ENCODE measurements at places on chromosomes 3 and 15.

DNA sequence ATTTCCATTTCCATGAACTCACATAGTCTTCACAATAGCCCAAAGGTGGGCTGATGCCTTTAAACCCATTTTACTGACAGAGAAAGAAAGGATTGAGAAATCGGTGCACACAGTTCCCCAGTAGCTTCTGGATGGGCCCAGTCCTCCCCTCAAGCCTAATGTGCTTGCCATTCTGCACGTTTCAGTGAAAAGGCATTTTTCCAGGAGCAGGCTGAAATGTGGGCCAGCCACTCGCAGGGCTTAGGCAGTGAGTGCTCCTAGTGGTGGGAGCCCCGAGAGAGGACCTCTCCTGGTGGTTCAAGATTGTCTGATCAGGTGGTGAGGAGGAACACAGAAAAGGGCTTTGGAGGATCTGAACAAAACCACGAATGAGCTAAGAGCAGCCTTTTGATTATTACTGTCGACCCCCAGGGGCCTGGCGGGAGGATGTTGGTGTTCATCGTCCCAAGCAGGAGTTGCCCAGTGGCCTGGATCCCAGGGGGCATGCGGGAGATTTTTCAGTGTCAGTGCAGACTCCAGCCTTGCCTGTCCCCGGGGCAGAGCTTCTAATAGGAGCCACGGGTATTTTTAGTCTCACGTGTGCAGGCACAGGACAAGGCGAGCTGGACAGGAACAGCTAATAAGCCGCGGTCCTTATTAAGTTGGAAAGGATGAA is 8.7 kb upstream of the KY start:
- DNase-seq: no peak

- DNase-seq: peak; percentile 19
Observed at GRCh38 chr15:33021806-33022389, 172.6 kb downstream of the FMN1 start.

GRCh38 chr3:149603126-149604074 is 54.4 kb downstream of the WWTR1 start:
- DNase-seq: peak; percentile 51

DNA sequence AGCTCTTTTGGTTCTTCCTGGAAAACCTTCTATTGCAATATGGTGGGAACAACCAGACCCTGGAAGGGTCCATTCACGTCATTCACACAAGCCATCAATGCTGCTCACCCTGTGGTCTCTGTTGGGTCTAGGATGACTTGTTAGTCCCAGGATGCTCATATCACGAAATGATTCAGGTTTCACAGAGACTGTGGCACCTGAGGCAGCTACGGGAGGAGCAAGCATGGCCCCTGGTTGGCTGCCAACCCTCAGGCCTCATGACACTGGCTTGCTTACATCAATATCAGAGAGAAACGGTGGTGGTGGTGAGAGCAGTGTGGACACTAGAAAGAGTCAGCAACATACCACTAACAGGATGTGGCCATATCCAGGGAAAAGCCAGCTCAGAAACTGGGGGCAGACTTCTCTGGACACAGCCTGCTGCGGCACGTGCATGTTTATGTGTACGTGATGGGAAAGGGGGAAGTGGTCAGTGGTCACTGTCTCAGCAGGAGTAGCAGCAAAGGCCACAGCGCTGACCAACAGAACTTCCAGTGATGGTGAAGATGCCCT is 208.9 kb upstream of the ST8SIA2 start:
- no peak for DNase-seq

GRCh38 chr3:140288595-140288994 is 353.6 kb downstream of the CLSTN2 start:
- no peak for DNase-seq

DNA sequence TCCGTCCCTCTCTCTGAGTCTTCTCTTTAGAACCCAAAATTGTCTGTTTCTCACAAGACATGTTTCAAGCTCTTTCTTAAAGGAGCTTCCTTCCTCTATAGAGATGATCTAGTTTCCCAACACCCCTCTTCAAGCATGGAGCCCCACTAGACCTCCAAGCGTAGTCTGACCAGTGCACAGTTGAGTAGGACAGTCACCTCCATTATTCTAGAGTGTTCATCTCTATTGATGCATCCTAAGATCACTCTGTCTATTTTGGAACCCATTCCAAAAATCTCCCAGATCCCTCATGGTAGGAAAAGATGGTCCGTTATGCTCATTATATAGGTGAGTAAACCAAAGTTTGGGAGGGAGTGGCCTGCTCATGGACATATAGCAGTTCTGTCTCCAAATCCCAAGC is 4.1 kb upstream of the CAV3 start:
- DNase-seq: no peak

GRCh38 chr3:112808136-112808535 is 38.5 kb downstream of the CD200R1L start:
- no peak for DNase-seq

DNA sequence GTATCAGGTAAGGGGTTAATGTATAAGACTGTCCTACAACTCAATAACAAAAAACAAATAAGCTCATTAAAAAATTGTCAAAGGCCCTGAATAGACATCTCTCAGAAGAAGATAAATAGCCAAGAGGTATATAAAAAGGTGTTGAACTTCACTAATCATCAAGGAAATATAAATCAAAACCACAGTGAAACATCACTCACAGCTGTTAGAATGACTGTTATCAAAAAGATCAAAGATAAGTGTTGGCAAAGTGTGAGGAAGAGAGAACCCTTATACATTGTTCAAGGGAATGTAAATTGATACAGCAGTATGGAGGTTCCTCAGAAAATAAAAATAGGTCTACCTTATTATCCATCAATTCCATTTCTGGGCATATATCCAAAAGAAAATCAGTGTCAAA is 95.5 kb downstream of the FILIP1L start:
- DNase-seq: no peak

- no peak for DNase-seq
Observed at GRCh38 chr3:17030438-17030837, 145.7 kb downstream of the PLCL2 start.

GRCh38 chr3:69500604-69501003 is 114.7 kb upstream of the FRMD4B start:
- DNase-seq: no peak

DNA sequence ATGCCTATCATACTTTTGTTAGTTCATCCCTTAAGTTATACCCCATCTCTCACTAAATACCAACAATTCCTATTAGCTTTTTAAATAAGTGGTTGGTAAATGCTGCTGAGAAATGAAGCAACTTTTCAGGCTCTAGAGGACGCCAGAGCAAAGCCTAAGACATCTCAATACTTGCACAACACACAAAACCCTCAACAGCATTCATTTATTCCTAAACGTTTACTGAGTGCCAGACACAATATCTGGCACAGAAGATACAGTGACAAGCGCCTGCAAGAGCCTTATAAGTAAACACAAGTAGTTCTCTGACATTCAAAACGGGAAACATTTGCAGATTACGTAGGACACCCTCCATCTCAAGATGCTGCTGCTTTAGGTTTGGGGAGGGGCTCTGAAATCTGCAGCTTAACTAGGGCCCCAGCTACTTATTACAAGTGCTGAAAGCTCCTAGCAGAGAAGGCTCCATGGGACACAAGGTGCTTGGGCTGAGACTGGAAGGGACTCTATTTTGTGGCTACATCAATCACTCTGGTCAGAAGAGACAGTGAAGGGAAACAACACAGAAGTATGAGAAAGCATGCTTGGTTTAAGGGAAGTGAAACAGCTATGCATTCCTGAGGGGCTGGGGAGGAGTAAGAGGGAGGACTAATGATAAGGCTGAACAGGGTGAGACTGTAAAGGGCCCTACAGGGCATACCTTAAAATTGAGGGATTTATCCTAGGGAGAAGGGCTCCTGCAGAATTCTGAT is 311.3 kb downstream of the PLCL2 start:
- no peak for DNase-seq

GRCh38 chr15:46280762-46281542 is 646.1 kb downstream of the SQOR start:
- peak; percentile 2 for DNase-seq

DNA sequence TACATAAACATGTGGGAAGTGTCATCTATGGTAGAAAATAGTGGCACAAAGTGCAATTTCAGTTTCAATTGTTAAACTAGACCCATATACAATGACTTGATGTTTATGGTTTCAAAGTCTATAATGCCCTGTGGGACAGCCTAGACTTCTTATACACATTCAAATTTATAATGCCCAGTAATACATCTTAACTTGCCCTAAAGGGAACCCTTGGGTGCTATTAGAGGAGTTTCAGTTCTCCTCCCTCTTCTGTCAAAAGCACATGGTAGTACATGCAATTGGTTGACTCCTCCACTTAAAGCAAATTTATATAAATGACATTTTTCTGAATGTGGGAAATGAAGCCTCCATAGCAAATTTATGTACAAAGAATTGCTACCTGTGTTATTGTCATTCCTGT is 30.2 kb upstream of the OR5K4 start:
- DNase-seq: no peak

DNA sequence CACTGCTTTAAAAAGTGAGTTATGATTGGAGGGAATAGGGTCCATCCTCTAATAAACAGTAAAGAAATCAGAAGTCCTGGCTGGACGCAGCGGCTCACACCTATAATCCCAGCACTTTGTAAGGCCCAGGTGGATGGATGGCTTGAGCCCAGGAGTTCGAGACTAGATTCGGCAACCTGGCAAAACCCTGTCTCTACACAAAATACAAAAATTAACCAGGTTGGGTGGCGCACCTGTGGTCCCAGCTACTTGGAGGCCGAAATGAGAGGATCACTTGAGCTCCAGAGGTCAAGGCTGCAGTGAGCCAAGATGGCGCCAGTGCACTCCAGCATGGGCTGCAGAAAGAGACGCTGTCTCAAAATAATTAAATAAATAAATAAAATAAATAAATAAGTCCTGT is 171.2 kb downstream of the POTEB3 start:
- no peak for DNase-seq

DNA sequence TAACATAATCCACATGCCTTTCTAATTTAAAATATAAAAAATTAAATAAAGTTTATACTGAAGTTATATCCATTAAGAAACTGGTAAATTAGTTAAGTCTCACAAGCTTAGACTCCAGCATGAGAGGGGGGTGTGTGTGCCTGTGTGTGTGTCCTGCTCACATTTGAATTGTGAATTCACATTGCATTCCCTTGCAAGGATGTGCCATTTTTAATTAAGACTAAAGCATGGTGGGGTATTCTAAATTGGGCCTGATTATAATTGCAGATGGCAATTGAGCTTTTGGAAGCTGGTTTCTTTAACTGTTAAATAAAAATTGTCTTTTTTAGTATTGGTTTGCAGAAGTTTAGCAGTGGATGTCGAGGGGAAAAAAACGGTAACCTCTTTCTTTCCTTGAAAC is 56.9 kb downstream of the PTPRG start:
- DNase-seq: no peak

GRCh38 chr15:29822684-29823459 is 604 bp upstream of the TJP1 start:
- DNase-seq: no peak

DNA sequence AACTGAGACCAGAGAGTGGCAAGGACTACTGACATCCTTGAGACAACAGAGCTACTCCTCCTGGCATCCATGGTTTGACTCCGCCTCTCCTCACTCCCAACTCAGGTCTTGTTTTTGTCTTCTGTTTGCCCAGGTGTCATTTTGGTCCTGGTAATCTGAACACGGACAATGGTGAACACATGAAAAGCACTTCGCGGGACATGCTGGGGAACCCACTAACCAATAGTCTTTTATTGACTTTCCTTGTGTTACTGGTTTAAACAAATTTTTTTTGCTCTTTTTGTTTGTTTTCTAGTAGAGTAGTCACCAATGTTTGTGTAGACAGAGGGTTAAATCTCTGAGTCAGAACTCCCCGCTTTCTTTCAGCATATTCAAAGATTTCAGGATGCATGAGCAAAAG is 38.4 kb downstream of the LARP6 start:
- no peak for DNase-seq

DNA sequence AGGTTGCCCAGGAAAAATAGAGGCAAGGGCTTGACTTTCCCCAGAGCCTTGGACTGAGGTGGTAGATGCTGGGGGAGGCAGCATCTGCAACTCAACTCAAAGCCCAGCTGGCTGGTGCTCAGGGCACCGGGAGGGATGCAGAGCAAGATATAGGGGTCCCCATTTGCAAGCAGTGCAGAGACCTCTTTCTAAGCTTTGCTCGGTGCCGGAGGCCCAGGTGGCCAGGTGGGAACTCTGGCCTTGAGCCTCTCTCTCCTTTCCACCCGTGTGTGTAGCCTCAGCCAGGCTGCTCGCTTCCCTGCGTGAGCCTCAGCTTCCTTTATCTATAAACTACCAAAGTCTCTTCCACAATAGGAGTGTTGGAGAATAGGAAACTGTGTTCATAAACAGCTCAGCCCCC is 36.5 kb downstream of the SLC6A6 start:
- no peak for DNase-seq

GRCh38 chr3:195559723-195560409 is 16.7 kb upstream of the PPP1R2 start:
- DNase-seq: peak; percentile 21

DNA sequence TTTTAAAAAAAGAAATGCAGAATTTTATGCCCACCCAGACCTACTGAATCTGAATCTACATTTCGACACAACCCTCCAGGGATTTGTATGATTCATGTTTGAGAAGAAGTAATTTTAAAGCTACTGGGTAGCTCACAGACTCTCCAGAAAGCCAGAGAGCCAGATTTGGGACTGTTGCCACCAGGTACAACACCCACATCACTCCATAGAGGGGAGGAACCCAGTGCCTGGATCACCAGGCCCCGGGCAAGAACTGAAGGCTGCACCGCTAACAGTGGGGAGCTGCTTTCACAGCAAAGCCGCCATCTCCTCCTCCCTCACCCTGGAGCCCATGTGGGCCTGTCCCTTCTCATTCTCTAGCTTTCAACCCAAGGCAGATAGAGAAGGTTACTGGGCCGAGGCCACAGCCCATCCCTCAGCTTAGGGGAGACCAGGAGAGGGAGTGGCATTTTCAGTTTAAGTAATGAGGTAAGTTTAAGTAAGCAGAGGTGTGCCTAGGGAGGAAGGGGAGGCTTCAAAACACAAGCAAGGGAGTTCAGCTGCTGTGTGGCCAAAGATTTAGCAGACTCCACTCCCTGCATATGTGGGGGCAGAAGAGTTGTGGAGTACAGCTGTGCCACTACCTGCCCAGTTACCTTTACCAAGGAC is 109.8 kb downstream of the IL12A start:
- no peak for DNase-seq

GRCh38 chr15:69158201-69158842 is 2.1 kb upstream of the GLCE start:
- DNase-seq: no peak

GRCh38 chr15:49847423-49848281 is 226.8 kb downstream of the DTWD1 start:
- DNase-seq: no peak
